ENCODE measurements at places on chromosomes 3 and 15. TPM values are rescaled to one million over a fixed set of nuclear protein-coding genes. Genes with fewer than 3 reads are reported as not detected.

LMAN1L gene
- polyA plus RNA-seq: not detected

GRCh38 chr3:161914703-161915417 is 418.3 kb downstream of the OTOL1 start:
- H3K27me3 ChIP-seq: no peaks in the 10 kb centered on the region
- no peak overlapping the region for H3K27ac ChIP-seq
- H3K4me3 ChIP-seq: no peak overlapping the region
- DNase-seq: no peak

DNA sequence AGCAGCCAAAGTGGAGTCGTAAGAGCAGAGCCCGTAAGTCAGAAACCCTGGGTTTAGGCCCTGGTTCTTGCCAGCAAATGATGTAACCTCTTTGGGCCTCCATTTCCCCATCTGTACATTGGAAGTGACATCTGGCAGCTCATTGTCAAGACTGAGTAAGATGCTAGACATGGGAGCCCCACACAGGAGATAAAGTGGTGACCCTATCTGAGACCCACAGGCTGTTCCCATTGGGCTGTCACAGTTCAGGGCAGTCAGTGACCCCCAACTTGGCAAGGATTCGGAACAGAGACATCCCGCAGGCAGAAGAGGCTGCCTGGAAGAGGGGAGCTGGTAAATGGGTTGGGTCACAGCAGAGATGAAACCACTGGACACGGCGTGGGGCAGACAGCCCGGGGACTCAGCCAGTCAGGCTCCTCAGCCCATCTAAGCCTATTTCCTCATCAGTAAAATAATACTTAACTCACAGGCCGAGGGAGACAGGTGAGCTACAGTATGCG is 1.8 kb downstream of the CLN6 start:
- peaks cover 46% of the 10 kb centered on the region for H3K4me1 ChIP-seq
- no peak overlapping the region for H3K27ac ChIP-seq
- H3K4me3 ChIP-seq: no peak overlapping the region
- H3K27me3 ChIP-seq: no peaks in the 10 kb centered on the region
- no peaks in the 10 kb centered on the region for H3K36me3 ChIP-seq
- no peak for DNase-seq

DNA sequence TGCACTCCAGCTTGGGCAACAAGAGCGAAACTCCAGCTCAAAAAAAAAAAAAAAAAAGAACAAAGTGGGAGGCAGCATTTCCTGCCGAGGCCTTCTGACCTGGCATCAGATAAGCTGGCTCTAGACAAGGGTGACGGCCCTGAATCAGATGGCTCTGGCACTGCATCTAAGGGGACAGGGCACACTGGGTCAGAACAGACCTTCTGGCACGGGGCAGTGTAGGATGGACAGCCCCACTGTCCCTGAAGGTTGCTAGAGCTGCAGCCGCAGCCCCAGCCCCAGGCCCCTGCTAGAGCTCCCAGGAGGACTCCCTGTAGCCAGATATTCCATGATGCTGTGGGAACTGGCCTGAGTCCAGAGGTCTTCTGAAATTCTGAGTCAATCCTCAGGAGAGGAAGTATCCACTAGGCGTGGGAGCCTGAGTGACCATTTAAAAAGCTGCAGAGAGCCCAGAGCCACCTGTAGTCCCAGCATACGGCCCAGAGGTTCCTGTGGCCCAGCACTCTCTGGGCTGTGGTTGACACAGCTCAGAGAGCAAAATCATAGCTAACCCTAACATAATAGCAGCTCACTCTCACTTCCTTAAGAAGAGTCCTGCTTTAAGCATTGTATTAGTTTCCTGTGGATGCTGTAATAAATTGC is 69.2 kb upstream of the MFGE8 start:
- H3K4me1 ChIP-seq: no peaks in the 10 kb centered on the region
- no peaks in the 10 kb centered on the region for H3K36me3 ChIP-seq

KLHL6 gene
- polyA plus RNA-seq: 5.7 TPM
